Fibroblast of villous mesenchyme (primary cell): ENCODE measurements at places on chromosomes 5 and 9. TPM values are rescaled to one million over a fixed set of nuclear protein-coding genes. Genes with fewer than 3 reads are reported as not detected.

The SLC34A3 gene
- under 0.01 TPM in 1 of 2 replicates, not detected in the other for total RNA-seq

The LCN10 gene
- total RNA-seq = under 0.01 TPM in 1 of 2 replicates, not detected in the other

The C5 gene
- total RNA-seq = 2.3 and 3.9 TPM in 2 replicates

The CATSPER3 gene
- total RNA-seq = under 0.01 TPM in 1 of 2 replicates, not detected in the other

The TAS2R1 gene
- total RNA-seq = 0.32 and 0.43 TPM in 2 replicates

The C9orf50 gene
- 0.32 TPM in 1 of 2 replicates, not detected in the other for total RNA-seq

The SMIM33 gene
- not detected in 2 replicates for total RNA-seq

The HRH2 gene
- total RNA-seq = not detected in 2 replicates

- DNase-seq = peak; percentile 33
These were observed 4.4 kb upstream of the ST6GALNAC6 start for GRCh38 chr9:127903557-127904475.

DNA sequence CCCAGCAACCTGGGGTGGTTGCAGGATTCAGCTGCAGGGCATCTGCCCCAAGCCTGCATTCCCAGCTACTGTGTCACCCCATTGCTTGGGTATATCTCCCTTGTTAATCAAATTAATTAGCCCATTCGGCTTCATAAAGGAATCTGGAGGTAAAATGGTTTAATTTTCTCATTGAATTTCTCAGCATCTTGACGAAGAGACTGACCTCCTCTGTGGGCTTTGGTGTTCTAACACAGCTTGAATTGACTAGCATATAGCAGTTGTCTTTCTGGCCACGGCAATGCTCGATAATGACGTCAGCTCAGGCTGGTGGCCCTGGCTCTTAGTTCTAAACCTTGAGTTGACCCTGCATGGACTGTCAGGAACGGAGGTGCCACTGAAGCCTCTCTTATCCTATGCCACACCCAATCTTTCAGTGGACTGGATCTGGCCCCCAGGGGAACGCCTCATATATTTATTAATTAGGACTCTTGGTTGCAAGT is 72.4 kb downstream of the MSX2 start:
- no peak for DNase-seq

- DNase-seq = peak; percentile 96
These were observed 57.6 kb downstream of the ANKRD55 start for GRCh38 chr5:56175488-56175887.

DNA sequence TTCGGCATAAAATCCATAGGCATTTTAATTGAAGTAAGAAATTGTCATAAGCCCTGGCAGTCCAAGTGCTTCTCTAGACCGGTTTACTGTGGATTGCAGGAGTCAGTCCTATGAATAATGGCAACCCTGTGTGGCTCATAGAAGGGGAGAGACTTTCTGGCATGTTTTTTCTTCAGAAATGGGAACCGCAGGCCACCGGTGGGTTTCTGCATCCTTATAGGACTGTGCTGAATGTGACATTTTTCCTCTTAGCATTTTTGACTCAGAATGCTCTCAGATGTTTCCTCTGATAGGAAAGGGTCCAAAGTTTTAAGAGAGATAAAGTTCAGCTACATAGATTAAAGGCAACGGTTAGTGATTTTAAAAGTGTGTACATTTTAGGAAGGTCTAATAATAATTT is 6.3 kb downstream of the DAPK1 start:
- DNase-seq = no peak

GRCh38 chr5:33539212-33539611 is 98.4 kb downstream of the TARS1 start:
- DNase-seq = no peak

DNA sequence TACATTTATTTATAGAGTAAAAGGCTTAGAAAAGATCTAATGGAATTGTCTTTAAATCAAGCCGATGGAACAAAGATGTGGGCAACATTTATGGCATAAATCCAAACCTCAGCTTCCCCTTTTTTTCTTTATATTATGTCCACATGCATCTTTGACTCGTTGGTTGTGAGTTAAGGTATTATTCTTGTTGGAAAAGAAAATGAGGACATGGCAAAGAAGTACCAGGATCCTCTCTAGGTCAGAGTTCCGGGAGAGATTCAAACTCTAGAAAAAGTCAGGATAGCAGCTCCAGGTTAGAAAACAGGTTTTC is 508 bp upstream of the NME5 start:
- no peak for DNase-seq

- DNase-seq = no peak
These were observed 205.9 kb upstream of the TMEM161B start for GRCh38 chr5:88474574-88474973.

GRCh38 chr5:128304088-128304487 is 220.5 kb downstream of the SLC12A2 start:
- peak; percentile 61 for DNase-seq

GRCh38 chr5:172166030-172166826 is 21.8 kb downstream of the STK10 start:
- no peak for DNase-seq

- no peak for DNase-seq
These were observed 5.5 kb upstream of the PSAT1 start for GRCh38 chr9:78291240-78291925.

GRCh38 chr5:9765419-9766140 is 135.4 kb upstream of the TAS2R1 start:
- DNase-seq = peak; percentile 48
